ENCODE measurements at places on chromosomes 1 and 21. TPM values are rescaled to one million over a fixed set of nuclear protein-coding genes. Genes with fewer than 3 reads are reported as not detected.

S100A1 gene
- total RNA-seq, result 0.63 TPM

DNA sequence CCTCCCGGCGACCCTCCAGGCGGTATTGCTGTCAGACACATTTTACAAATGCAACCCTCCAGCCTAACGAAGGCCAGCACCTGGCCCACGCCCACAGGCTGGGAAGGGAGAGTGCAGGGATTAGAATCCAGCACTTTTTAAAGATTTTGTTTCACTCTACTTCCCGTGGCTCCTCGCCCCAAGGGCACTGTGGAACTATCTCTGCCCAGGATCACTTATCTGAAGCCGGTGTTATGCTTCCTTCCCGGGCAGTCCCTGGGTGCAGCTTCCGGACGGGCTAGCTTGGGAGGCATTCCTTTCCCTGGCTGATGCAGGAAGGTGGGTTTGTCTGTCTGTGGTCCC is 35.8 kb downstream of the CCN1 start:
- no peak for DNase-seq

GRCh38 chr1:3127738-3128137 is 58.7 kb downstream of the PRDM16 start:
- DNase-seq, result no peak

GRCh38 chr1:63864224-63864641 is 90.4 kb downstream of the ROR1 start:
- DNase-seq, result no peak

DNA sequence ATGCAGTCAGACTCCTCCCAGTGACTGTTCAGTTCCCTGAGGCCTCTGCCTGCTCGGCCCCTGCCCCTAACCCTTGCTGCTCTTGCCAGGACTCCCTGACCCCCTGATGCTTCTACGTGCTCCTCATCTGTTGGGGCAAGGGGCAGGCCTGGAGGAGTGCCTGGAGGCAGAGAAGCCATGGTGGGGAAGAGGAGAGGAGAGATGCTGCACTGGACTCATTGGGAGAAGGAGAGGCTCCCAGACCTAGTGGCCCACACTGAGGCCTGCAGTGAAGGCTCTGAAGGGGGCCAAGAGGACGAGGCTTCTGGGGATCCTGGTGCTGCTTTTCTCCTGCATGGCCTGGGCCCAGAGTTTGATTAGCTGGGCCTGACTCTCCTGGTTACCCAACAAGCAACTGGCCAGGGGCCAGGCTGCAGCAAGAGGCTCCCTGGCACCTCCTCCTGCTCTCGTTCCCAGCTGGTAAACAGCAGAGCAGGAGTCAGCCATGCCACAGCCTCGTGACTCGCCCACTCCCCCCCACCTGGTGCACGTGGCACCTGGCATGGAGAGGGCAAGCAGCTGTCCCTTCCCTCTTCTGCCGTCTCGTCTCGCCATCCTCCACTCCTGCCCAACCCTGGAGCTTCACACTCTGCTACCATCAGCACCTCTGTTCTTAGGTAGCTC is 847 bp upstream of the RORC start:
- no peak for DNase-seq
